ENCODE measurements at places on chromosomes 4 and X. TPM values are rescaled to one million over a fixed set of nuclear protein-coding genes. Genes with fewer than 3 reads are reported as not detected.

MOB1B gene
- 6.5 TPM for total RNA-seq

ADAM29 gene
- not detected for total RNA-seq

DNA sequence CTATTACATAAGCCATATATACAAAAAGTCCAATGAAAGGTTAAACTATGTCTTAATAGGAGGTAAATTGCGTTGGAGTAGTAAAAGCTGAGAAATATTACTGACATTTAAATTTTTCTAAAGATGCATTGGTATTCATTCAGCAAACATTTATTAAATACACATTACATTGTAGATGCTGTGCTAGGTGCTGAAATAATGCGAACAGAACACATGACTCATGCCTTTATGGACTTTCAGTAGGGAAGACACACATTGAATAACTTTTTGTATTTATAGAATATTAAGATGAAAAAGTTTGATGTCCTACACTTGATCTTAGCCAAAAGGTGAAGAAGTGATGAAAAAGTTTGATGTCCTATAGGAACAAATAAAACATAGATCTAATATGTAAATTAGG is 871.1 kb upstream of the SLIT2 start:
- no peaks in the 10 kb centered on the region for H3K4me1 ChIP-seq
- H3K36me3 ChIP-seq, result no peaks in the 10 kb centered on the region
- no peak overlapping the region for H3K27ac ChIP-seq
- H3K4me3 ChIP-seq, result no peak overlapping the region
- DNase-seq, result no peak

HNRNPD gene
- 65.1 TPM for total RNA-seq

DNA sequence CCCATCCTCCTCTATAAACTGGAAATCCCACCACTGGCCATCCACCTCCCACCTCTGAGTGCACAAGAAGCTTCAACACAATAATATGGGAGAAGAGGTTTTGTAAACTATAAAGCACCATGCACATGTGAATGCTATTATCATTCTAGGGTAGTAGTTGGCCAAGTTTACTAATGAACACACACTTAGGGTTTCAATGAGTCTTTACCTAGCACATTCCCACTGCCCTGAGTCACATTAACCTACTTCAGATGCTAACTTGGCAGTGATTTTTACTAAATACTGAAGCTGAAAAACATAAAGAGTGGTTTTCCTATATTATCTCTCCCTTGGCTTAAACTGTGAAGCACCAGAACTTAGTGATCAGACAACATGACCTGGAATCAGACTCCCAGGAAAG is 93.9 kb downstream of the SH3KBP1 start:
- H3K4me3 ChIP-seq, result no peak overlapping the region
- H3K27ac ChIP-seq, result no peak overlapping the region
- no peaks in the 10 kb centered on the region for H3K36me3 ChIP-seq
- no peaks in the 10 kb centered on the region for H3K27me3 ChIP-seq
- DNase-seq, result no peak

- no peak for DNase-seq
- no peak overlapping the region for H3K27ac ChIP-seq
- no peaks in the 10 kb centered on the region for H3K27me3 ChIP-seq
Observed at GRCh38 chr4:70863099-70863790, 23.6 kb upstream of the GRSF1 start.

PNMA5 gene
- total RNA-seq, result not detected

- no peak overlapping the region for H3K4me3 ChIP-seq
- DNase-seq, result no peak
- H3K36me3 ChIP-seq, result no peaks in the 10 kb centered on the region
- no peak overlapping the region for H3K27ac ChIP-seq
Observed at GRCh38 chr4:176671532-176671931, 121.2 kb downstream of the VEGFC start.

- no peak overlapping the region for H3K4me3 ChIP-seq
- no peaks in the 10 kb centered on the region for H3K4me1 ChIP-seq
- DNase-seq, result no peak
- H3K36me3 ChIP-seq, result no peaks in the 10 kb centered on the region
- no peak overlapping the region for H3K27ac ChIP-seq
Observed at GRCh38 chrX:112083624-112084326, 1.2 kb upstream of the TRPC5 start.

Measured in pancreas (tissue), 10 donors.